ENCODE measurements at places on chromosomes 2 and 18. TPM values are rescaled to one million over a fixed set of nuclear protein-coding genes. Genes with fewer than 3 reads are reported as not detected.
A peak's percentile ranks its signal among the peaks of the same experiment; 100 is the strongest.

The ZNF521 gene
- total RNA-seq, result not detected

The COL3A1 gene
- total RNA-seq, result 0.12 TPM

The CNGA3 gene
- not detected for total RNA-seq

The RASGRP3 gene
- 3.1 TPM for total RNA-seq

The COBLL1 gene
- 0.23 TPM for total RNA-seq

The SERPINB3 gene
- total RNA-seq, result not detected

The CIDEA gene
- total RNA-seq, result not detected

The TUBB6 gene
- 5.2 TPM for total RNA-seq

The SLC38A11 gene
- total RNA-seq, result not detected

The TUBA3E gene
- total RNA-seq, result not detected

The MYCN gene
- total RNA-seq, result 0.12 TPM

DNA sequence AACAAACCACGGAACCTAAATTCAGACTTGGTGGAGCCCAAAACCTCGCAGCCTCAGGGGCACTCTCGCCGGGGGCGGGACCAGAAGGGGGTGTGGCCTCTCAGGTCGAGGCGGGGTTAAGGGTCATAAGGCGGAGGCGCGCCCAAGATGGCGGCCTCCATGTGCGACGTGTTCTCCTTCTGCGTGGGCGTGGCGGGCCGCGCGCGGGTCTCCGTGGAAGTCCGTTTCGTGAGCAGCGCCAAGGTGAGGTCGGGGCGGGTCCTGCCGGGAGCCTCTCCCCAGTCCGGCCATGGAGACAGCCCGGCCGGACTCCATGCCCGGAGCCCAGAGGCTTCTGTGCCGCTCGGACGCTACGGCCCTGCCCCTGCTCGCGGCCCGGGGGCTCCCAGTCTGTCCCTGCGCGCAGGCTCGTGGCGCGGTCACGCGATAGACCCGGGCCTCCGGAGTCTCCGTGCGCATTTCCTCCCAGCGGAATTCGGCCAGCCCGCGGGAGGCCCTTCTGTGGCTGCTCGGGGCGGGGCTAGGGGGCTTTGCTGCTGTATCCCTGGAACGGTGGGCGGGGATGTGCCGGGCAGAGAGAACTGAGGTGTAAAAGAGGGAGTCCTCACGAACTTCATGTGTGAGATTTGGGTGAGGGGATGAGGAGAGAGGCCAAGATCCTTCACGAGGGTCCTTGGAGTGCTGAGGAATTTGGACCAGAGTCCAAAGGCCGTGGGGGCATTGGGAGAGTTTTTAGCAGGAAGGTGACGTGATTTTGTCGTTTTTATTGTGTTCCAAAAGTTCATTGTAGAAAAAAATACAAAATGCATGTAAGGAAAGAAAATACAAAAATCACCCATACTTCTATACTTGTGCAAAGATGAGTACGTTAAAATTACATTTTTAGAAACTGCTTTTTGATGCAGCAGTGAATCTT is at the start of gene SMYD5:
SMYD5 (plus strand) TSS at position 126 of the 916 bp plus-strand sequence; CDS start at position 148, 22 bp downstream.
- DNase-seq, result peak; percentile 96

DNA sequence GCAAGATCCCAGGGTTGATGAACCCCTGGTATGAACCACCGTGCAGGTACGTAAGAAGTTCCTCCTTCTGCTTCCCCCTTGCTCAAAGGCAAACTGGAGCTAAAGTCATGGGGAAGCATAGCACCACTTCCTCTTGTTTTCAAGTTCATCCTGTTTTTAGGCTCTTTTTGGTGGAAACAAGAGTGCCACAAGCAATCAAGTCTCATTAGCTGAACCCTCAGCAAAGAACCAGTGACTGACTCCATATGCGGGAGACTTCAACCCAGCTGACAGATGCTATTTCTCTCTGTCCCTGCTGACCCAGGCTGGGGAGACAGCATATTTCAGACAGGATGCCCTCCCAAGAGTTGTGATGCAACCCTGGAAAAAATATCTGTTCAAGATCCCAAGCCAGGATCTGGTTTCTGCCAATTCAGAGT is 47.7 kb downstream of the BCL2 start:
- DNase-seq, result no peak

DNA sequence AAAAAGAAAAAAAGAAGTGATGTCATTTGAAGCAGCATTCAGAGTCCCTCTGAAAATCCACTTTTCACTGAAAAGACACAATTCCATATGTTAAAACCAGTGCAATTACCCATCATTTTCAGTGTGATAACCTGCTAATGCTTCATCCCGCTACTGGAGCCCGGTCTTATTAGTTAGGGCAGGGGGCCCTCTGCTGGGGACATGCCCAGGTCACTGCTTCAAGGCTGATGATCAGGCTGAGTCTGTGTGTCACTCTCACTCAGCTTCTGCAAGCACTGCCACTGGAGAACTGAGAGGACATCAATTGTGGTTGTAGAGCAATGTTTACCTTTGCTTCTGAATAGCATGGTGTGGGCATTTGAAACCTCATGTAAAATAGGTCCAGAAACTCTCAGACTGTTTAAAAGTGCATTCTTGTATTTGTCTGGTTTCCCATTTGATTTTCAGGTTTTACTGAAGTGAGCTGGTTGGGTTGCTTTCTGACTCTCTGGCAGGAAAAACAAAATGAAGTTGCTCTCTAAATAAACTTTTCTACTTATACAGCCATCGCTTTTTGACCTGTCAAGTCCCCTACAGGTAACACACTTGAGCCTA is 49.2 kb upstream of the NXPH2 start:
- DNase-seq, result peak; percentile 18

DNA sequence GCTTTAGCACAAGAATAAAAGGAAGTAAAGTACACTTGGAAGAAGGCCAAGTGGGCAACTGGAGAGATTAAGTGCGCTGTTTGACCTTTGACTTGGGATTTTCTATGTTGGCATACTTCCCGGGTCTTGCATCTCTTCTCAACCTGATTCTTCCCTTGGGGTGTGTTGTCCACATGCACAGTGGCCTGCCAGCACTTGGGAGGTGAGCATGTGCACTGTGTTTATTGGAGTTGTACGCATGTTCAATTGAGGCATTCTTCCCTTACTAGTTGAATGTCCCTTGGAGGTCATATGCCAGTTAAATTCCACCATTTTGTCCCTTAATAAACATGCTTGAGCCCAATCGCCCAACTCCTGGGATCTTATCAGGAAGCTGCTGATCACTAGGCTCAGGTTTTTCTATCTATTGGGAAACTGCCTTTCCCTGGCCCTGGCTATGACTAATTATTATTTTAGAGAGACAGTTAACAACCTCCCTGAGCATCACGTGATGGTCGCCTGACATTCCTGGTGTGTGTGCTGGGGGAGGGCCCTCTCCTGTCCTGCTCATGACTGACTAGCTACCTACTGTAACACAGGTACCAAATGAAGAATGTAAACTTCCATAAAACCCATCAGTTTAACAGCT is 62.5 kb upstream of the RAPGEF4 start:
- no peak for DNase-seq

DNA sequence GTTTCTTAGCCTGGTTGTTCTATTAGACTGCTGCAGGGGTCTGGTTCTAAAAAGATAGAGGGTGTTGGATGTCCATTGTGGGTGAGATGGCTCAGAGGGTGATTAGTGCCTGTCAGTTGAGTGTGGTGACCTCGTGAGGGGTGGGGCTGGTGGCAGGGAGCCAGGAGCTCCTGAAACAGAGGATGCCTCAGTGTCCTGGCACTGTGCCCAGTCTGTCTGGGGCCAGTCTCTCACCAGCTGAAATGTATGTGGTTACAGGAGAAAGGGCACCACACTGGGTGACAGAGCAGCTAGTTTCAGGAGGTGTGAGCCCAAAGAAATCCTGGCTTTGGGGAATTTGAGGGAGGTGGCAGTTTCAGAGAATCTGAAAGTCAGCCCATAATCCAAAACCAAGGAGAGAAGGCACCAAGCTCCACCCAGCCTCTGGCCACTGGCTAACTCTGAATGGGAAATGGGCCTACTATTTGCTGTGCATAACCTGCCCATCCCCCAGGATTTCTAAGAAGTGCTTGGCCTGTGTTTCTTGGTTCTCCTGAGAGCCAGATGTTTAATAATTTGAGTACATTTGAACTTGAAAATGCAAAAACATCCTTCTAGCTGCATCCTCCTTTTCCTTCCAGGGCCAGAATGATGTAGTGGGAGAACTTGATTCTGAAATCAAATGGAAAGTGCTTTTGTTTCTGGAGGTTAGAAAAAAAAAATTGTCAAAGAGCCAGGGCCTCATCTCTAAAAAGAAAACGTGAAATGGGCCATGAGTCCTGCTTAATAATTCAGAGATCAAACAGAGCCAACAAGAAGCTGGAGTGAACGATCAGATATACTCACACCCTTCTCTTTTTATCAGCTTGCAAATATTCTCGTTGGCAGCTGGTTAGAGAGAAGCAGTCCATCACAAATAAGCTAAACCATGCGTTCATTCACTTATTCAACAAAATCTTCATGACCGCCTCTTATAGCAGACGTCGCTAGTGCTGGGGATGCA is 92.3 kb downstream of the B3GNT2 start:
- peak; percentile 79 for DNase-seq

DNA sequence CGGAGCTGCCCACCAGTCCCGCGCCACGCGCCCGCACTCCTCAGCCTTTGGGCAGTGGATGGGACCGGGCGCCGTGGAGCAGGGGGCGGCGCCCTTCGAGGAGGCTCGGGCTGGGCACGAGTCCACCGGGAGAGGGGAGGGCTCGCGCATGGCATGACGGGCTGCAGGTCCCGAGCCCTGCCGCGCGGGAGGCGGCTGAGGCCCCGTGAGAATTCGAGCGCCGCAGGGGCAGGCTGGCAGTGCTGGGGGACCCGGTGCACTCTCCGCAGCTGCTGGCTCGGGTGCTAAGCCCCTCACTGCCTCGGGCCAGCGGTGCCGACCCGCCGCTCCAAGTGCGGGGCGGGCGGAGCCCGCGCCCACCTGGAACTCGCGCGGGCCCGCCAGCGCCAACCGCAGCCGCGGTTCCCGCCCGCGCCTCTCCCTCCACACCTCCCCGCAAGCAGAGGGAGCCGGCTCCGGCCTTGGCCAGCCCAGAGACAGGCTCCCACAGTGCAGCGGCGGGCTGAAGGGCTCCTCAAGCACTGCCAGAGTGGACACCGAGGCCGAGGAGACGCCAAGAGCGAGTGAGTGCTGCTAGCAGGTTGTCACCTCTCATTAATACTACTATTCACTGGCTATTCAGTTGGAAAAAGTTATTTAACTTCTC is 3.6 kb upstream of the TTC21B start:
- DNase-seq, result no peak

- DNase-seq, result no peak
Measured at GRCh38 chr2:118836411-118836930, 11.0 kb downstream of the EN1 start.

- no peak for DNase-seq
Measured at GRCh38 chr2:80610108-80610507, 305.6 kb upstream of the LRRTM1 start.

DNA sequence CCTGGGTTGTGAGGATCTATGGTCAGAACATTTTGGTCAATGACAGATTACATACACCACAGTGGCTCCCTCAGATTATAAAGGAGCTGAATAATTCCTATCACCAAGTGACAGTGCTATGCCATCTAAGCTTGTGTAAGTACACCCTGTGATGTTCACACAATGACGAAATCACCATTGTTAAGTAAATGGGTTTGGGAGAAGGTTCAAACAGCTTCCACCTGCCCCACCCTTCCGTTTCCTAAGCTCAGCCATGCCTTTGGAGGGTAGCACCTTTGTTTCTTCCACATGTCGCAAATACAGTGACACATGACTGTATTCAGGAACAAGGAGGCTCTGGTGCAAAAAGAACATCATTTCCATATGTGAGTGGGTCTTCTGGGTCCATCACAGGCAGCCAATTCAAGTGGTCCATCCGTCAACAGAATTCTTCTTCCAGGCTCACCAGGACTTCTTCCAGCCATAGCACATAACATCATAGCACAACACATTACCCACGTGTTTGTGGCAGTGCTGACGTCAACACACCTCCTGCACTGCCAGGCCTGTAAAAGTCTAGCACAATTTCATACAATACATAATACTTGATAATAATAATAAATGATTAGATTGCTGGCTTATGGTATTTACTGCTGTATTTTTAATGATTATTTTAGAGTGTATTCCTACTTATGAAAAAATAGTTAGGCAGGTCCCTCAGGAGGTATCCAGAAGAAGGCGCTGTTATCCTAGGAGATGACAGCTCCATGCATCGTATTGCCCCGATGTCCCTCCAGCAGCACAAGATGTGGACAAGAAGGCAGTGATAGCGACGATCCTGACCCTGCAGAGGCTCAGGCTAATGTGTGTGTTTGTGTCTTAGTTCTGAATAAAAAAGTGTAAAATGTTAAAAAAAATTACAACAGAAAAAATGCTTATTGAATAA is 264.8 kb downstream of the ANAPC1 start:
- no peak for DNase-seq

DNA sequence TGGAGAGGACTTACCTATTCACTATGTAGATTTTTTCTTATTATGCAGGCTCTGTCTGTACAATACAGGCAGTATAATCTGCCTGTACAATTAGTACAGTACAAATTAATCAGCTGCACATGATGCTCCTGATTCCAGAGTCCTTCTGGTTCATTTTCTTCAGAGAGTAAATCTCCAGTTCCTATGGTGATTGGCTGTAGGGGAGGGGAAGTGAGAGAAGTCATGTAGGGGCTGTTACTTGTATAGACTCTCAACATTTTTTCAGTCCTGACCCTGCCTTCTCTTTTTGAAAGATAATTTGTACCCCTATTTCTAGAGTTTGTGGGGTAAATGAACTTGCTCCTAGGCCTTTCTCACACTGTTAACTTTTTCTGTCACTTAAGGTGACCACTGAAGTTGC is 54.5 kb downstream of the PTPN4 start:
- no peak for DNase-seq

GRCh38 chr2:112187805-112188596 is 49.8 kb downstream of the FBLN7 start:
- peak; percentile 82 for DNase-seq

DNA sequence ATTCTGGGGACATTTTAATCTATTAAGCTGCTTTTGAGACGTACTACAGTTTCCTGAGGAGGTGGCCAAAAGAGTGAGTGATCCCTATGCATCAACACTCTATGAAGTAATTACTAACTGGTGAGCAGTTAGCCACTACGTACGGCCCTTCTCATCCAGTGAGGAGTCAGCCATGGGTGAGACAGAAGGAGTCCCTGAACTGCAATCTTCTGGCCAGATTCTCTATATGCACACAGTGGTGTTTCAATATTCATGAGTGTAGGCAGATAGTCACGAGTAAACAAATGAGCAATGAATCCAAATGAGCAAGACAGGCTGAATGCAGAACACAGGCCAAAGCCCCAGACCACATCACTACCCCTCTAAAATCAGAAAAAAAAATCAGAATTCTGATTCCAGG is 29.8 kb upstream of the TMEM214 start:
- no peak for DNase-seq

GRCh38 chr2:38876407-38876806 is 631 bp downstream of the MORN2 start:
- no peak for DNase-seq

- no peak for DNase-seq
Measured at GRCh38 chr2:216603010-216603883, 30.0 kb upstream of the IGFBP2 start.

DNA sequence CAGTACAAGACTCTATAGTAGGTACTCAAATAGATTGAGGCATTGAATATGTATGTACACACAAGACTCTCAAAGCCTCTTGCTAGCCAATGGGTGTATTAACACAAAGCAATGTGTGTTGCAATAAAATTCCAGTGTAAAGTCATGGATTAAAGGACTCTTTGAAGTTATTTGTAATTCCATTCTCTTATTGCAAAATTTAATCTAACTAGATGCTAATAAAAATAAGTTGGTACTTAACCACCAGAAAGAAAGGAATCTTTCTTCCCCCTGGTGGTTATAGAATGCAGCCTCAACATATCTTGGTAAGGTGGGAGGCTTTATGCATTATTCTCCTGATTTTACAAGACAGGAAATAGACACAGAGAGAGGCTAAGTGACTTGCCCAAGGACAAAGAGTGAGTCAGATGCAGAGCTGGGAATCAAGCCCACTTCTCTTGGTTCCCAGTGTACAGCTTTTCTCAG is 18.0 kb downstream of the LRP1B start:
- no peak for DNase-seq

- DNase-seq, result peak; percentile 69
Measured at GRCh38 chr2:38528008-38528442, 74.7 kb downstream of the HNRNPLL start.

Measured in activated T-cell treated with anti-CD3 and anti-CD28 coated beads, Interleukin-2, amount 50 U/mL, for 72 hours (primary cell).